ENCODE measurements at places on chromosomes 5 and 9.

DNA sequence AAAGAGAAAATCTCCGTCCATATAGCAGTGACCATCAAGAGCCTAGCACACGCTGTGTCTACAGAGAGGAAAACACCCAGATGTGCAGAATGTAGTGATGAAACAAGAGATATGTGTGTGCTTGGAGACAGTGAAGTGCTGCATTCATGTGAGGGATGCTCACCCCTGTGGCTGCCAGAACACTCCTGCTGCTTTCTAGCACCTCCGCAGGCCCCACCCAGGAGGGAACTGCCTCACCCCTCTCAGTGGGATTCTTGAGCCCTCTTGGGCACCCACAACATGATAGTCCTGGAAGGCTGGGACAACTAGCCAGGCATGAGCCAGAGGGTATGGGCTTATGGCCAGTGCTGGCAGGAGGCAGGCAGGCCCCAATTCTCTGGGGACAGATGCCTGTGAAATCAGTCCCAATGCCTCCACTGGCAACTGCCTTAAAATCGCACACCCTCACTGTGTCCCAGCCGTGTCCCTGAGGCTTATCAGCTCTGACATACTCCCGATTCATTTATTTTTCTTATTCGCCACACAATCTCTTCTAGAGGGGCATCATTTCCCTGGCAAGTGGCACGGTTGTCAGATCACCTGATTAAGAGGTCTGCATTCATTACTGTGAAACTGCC, 73.2 kb upstream of the FSTL4 start:
- no peak for DNase-seq

DNA sequence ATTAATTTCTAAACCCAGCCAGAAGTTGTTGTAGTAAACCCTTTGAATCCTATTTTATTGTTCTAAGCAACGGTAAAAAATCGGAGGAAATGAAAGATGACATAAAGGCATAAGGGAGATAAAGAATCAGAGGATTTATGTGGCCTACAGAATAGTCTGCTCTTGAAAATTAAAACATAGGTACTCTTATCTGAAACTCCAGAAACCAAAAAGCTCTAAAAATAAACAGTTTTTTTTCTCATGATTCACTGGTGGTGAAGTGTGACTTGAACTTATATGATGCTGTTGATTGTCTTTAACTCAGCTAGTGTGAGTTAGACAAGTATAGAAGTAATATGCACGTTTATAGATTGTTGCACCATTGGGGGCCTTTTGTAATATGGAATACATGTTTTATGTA, 80.3 kb downstream of the HSD17B4 start:
- DNase-seq = no peak

DNA sequence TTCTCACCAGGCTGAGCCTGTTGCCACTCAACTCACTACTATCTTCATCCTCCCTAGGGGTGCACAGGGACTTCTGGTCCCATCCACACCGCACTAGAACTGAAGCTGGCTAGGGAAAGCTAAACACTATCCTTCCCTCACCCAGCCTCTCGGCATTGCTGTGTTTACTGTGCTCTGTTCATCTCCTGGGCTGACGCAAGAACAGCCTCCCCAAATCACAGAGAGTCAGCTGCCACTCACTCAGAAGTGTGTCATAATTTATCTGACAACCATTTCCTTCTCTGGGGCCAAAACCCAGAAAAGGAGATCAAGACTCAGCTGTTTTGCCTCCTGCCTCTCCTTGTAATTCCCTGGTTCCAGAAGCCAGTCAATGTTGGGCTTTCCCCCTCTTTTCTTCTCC, 92.8 kb downstream of the ARHGEF28 start:
- DNase-seq = no peak

DNA sequence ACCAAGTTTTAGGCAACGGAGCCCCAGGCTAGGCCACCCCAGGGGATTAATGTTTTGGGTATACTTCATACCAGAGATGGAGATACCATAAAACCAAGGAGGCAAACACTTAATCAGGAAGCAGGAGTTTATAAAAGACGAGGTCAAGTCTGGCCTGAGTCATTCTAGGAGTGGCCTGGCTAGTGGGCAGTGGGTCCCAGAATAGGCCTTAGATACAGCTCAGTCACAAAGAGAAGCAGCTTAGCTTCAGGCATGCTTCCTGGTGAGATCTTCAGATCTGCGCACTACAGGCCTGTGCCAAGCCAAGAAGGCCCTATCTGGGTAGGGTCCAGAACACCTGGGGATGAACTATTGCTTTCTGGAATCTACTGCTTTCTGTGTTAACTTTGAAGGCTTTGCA, 20.6 kb upstream of the NR5A1 start:
- no peak for DNase-seq

DNA sequence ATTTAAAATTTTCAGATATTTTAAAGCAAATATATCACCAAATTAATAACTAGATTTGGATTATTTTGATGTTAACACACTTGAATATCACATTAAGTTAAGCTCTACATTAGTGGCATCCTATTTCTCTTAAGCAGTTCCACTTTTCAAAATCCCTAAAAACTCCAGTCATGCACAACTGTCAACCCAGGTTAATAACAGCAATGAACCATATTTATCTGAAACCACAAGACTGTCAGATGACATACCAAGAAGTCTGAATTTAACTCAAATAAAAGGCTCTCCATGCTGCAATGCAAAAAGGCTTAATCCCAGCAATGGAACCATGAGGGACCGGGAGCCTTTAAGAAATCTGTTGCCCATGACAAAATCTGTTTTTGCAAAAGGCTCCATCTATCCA, 27.5 kb downstream of the FNIP1 start:
- no peak for DNase-seq

DNA sequence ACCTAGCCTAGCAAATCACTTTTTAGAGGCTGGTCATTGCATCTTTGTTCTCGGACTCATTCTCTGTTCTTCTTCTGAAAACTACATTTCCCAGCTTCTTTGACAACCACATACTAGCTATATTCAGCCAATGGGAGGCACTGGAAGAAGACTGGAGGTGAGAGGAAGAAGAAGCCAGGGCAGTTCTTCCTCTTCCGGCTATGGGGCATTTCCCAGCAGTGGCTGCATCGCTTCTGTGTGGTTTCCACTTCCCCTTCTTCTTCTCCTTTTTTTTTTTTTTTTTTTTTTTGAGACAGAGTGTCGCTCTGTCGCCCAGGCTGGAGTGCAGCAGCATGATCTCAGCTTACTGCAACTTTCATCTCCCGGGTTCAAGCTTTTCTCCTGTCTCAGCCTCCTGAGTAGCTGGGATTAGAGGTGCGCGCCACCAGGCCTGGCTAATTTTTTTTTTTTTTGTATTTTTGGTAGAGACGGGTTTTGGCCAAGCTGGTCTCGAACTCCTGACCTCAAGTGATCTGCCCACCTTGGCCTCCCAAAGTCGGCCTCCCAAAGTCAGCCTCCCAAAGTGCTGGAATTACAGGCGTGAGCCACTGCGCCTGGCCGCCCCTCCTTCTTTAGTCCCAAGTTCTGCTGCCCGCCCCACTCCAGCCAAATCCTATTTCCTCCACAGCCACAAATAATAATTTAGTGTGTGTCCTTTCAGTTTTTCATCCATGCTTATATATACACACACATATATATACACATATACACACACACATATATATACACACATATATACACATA, 6.9 kb upstream of the UBAP1 start:
- peak; percentile 10 for DNase-seq

- DNase-seq = no peak
Measured at GRCh38 chr5:15487228-15487627, 12.8 kb upstream of the FBXL7 start.

DNA sequence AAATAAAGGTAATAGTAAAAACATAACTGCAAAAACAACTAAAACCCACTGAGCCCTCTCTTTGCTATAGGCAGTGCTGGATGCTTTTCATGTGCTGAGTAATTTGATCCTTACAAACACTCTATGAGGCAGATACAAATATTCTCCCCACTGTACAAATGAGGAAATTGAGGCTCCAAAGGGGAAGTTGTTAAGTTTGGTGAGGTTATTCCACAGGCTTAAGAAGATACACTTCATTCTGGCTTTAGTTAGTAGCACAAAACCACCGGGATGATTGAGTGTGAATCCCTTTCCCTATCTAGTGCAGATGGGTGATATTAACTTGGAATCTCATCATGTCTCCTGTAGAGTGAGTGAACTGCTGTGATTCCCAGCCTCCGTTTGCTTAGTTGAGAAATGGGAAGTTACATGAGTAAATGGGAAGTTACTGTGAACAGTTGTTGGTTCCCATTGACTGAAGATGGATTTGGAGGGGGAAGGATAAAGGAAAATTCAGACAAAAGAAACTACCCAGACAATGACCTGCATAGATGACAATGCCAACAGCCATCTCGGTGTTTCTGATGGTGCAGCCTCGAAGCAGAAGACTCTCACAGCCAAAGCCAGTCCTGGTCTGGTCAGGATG, 208.3 kb downstream of the ATP10B start:
- no peak for DNase-seq

- DNase-seq = no peak
Measured at GRCh38 chr9:131234799-131235479, 41.4 kb downstream of the FAM78A start.

DNA sequence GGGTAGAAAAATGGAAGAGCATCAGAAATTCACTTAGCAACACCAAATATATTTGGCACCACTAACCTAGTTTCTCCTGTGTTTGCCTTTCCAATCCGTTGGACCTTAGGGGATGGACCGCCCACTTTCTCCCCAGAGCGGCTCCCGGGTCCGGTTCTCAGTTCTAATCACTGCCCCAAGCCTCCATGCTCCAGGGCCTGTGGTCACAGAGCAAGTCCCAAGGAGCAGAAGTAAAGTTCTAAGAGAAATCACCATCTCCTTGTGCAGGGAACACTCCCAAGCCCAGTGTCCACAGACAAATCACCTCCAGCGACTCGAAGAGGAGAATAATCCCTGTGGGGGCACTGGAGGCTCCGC, 728 bp upstream of the SLC1A1 start:
- DNase-seq = no peak

DNA sequence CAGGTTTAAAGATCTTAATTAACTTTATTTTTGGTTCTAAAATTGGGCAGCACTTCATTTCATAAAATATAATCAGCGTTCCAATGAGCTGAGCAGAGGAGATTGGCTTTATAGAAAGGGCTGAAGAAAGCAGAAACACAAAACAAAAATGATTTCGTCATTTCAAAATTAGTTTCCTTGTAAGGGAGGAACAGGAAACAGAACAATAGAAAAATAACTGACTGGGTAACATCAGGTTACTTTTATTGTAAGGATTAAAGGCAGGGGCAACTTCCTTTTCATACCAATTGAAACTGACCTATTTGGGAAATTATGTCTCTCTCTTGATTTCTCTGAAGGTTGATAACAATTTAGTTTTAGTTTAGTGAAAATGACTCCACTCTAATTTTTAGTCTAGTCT, 157.1 kb downstream of the ATP10B start:
- no peak for DNase-seq

DNA sequence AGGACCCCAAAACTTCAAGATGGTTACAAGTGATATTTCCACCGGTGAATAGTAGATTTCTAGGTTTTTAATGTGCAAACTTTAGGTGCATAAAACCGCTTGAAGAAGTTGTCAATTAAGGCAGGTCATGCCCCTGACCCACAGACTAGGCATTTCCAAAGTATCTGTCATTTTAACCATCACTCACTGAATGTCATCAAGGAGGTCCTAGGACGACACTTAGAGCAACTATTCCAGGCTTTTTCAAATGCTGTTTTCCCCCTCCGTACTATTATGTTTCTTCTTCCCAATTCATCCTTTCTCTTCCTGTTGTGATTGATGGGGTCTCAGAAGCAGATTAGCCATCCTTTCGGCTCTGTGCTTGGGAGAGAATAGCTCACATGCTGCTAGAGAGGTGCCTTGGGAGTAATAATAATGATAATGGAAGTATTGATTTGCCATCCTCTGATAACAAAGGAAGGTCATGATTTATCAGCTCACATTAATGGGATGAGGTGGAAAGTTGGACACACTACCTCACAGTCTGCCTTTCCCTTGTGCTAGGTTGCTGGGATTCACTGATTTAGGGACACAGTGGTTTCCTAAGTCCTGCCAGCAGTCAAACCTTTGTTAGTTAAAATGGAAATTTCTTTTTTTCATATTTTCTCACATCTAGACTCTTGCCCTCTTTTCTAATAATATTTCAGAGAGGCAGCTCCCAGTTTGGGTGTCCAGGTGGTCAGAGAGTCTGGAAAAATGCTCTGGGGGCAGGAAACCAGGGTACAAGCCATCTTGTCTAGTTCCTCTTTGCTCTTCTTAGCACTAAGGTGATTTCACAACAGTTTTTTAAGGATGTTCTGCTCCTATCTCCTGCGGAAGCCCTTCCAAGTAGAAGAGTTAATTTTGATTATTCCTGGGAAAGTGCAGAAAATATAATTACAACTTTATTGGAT, 67.0 kb downstream of the PTTG1 start:
- no peak for DNase-seq

DNA sequence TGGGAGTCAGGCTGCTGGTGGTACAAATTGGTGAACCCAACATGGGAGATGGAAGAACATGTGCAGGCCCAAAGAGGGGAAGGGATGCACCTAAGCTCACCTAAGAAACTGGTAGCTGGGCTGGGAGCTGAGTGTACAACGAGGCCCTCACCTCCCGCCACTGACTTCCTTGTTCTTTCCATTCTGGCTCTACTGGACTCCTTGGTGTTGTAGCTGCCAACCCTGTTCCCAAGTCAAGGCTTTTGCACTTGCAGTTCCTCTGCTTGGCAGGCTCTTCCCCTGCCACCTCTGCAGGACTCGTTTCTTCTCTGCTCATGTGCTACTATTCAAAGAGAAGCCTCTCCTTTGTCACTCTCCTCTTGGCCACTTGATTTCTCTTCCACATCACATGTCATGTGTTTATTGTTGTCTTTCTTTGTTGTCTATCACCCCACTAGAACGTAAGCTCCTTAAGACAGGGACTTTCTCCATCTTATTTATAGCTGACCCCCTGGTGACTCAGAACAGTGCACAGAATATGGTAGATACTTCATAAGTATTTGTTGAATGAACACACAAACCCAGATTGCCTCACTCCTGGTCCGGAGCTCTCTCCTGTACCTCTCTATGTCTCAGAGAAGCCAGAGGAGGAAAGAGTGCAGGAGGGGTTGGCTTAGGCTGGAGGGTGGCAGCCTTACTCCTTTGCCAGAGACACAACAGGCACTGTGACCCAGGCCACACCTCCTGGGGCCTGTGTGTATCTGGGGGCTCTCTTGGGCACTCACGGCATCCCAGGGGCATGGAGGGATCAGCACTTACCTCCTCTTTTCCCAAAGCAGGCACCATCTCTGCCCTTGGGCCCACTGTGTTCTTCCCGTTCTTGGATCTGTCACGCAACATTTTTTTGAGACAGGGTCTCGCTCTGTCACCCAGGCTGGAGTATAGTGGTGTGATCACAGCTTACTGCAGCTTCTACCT, 5.2 kb upstream of the SPINK4 start:
- DNase-seq = no peak

DNA sequence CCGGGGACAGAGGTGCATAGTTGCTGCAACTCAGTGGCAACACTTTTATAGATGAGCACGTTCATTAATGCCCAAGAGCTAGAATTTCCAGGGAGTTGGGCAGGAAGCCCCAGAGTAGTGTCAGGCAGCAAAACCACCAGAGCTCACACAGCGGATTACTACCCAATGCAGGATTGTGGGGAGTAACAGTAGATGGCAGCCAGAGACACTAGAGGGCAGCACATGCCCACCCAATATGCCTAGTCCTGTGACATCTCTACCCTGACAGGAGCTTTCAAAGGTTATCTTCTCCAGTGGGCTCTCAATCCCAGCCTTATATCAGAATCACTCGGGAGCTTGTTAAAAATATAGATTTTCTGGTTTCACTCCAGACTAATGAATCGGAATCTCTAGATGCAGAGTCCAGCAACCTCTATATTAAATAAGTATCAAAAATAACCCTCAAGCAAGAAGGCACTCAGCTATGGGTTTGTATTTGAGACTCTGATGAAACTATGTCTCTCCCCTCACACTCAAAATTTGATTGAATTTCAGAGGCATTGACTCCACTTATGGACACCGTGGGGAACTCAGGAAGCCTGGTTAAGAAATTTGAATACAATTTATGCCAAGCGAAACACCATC, 58.4 kb upstream of the PHF24 start:
- peak; percentile 71 for DNase-seq
